ENCODE measurements at places on chromosomes 16 and 17.

DNA sequence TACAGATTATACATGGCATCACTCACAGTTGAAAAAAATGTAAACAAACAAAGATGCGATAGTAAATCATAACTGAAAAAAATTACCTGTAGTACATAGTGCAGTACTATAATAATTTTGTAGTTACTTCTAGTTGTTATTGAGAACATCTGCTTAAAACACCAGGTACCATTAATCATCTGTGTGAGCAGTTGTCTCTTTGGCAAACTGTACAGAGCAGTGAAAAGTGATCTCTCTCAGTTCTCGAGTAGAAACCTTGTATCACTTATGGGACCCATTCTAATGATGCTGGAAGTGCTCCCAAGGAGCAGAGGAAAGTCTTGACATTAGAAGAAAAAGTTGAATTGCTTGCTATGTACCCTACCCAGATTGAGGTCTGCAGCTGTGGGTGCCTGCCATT lies 8.9 kb upstream of the TENT4B start:
- no peak for DNase-seq

GRCh38 chr16:563072-563644 lies 3.0 kb downstream of the PRR35 start:
- DNase-seq: no peak

GRCh38 chr17:37742762-37743611 lies 1.9 kb downstream of the HNF1B start:
- no peak for DNase-seq

DNA sequence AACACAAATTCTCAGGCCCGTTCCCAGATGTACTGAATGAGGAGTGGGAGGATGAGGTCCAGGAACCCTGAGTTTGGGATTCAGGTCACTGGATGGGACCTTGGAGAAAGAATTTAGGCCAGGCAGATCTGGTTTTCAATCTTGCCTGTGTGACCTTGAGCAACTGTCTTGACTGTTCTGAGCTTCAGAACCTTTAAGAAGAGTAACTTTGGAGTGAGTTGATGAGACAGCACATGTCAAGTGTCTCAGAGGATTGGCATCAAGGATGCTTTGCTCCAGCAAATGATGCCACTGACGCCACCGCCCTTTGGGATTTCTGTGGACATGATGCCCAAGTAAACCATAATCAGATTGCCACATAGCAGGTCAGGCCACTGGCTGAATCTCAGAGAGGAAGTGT lies 56.2 kb upstream of the DNAJA2 start:
- no peak for DNase-seq

DNA sequence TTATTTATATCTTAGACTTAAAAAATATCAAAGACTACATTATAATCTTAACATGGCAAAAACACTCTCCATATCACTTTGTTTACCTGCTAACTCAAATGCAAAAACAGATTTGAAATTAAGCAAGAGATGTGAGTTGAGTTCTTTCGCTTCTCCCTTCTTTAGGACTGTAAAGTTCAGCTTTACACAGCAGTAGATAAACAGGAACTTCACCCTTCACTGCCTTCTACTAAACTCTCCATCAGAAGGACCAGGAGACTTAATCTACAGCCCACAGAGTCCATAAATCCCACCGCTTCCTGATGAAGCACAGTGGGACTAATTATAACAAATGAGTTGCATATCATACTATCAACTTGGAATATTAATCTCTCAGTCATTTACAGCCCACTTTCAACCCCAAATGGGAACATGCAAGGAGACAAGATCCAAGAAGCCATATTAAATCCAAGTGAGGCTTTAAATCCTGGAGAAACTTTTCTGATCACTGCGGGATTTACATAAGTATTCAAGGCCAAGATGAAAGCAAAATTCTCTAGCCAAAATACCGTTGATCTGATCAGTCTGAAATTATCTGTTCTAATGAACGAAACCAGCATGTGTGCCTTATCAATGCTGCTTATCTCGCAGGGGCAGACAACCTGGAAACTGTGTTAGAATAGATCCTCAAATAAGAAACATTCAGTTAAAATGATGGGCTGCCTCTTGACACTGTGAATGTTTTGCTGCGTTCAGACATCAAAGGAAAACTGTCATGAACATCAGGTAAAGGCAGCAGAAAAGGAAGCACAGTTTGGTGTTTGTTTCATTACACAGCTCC lies 1.6 kb downstream of the AMFR start:
- DNase-seq: no peak

- no peak for DNase-seq
Measured at GRCh38 chr16:12245088-12245920, 268.8 kb downstream of the SNX29 start.

GRCh38 chr17:33057564-33057963 lies 65.9 kb downstream of the SPACA3 start:
- peak; percentile 8 for DNase-seq

DNA sequence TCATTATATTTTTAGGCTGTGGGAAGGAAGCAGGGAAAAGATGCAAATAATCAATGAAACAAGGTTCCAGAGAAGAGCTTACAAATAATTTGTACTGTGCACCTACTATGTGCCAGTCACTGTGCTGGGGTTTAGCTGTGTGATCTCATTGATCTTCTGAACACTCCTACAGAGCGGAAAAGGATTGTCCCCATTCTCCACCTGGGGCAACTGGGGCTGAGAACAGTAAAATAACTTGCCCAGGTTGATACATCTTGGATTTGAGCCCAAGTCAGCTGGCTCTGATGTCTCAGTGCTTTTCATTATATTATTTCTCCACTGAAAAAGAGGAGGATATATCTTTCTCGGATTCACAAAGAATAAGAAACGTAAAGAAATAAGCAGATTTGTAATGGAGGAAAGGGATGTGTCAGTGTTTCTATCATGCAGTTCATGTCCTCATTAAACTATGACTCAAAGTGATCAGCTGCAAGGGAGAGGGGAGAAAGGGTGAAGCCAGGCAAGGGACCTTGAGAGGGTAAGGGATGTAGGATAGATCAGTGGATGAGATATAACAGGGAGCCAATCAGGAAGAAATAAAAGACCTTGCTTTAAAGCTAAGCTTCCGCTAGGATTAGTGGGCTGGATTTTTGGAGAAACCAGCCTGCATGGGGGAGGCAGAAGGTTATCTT lies 143.6 kb upstream of the NOL11 start:
- DNase-seq: no peak

- peak; percentile 83 for DNase-seq
Measured at GRCh38 chr16:2023092-2024031, 3.3 kb upstream of the NHERF2 start.

DNA sequence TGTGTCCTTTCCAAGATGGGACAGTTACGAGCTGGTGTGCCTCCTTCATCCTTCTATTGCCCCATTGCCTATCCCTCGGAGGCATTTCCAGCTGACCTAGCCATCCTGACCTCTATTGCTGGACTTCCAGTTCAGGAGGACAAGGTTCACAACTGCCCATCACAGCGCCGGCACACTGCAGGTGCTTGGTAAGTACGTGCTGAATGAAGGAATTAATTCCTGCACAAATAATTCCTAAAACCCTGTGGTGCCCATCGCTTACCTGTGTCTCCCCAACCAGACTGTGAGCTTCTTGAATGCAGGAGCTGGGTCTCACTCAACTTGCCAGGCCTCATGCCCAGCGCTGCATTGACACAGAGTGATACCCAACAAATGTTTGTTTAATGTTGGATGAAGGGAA lies 13.0 kb downstream of the ALOX15B start:
- no peak for DNase-seq

GRCh38 chr17:2406903-2407790 lies 6.3 kb upstream of the MNT start:
- peak; percentile 98 for DNase-seq

DNA sequence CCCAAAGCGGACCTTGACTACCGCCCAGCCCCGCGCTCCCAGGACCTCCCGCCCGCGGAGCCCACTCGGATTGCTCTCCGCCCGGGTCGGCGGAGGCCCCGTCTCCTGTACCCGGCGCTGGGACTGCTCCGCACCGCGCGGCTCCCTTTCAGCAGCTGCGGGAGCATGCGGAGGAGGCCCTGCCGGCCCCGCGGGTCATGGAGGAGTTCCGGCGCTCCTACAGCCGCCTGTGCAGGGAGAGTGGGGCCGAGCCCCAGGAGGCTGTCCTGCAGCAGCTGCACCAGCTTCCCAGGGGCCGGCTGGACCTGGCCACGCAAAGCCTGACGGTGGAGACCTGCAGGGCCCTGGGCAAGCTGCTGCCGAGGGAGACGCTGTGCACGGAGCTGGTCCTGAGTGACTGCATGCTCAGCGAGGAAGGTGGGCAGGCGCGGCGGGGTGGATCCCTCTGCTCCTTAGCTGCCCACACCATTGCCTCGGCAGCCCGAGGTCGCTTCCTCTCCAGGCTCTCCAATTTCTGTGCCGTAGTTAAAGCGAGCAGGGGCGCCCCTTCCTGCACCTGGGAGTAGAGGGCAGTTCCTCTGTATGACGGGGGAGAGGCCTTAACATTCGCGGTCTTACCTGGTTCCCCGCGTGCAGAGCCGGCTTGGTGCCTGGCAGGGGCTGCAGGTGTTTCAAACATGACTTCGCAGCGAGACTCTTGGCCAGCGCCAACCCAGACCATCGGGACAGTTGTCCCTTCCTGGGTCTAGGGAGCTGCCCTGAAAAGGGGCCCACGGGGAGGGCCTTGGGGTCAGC lies 539 bp downstream of the LRRC45 start:
- DNase-seq: no peak

GRCh38 chr17:21143695-21144094 lies 16.9 kb downstream of the DHRS7B start:
- no peak for DNase-seq

DNA sequence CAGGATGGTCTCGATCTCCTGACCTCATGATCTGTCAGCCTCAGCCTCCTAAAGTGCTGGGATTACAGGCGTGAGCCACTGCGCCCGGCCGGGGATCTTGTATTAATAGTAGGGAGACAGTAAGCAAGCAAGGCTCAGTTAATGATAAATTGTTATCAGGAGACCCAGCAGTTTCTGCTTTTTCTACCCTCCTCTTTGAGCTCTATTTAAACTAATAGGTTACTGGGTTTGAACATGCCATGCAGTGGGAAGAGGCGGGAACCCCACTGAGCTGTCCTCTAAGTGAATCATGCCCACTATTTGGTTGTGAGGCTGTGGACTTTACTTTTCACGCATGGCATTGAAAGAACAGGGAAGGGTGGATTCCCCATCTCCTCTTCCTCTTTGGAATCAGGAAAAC lies 223.9 kb downstream of the WWOX start:
- no peak for DNase-seq

- DNase-seq: peak; percentile 14
Measured at GRCh38 chr17:10234033-10234432, 35.6 kb upstream of the GAS7 start.

GRCh38 chr17:64085650-64086005 lies 44.3 kb downstream of the ERN1 start:
- DNase-seq: no peak

DNA sequence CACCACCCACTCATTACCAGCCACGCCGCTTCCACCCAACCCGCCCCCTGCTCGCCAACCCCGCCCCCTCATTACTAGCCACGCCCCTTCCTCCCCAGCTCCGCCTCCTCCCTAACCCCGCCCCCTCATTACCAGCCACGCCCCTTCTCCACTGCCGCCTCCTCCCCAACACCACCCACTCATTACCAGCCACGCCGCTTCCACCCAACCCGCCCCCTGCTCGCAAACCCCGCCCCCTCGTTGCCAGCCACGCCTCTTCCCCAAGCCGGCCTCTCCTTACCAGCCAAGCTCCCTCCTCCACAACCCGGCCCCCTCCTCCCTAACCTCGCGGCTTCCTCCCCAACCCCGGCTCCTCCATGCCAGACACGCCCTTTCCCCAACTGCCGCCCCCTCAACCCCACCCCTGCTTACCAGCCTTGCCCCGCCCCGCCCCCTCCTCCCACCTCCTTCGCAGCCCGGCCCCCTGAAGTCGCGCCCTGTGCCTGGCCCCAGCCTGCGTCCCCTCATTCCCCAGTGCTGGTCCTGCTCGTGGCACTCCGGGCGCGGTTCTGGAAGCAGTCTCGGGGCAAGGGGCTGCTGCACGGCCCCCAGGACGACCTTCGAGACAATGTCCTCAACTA lies 7.3 kb downstream of the SLC22A31 start:
- peak; percentile 78 for DNase-seq

GRCh38 chr16:47644661-47645060 lies 183.5 kb downstream of the PHKB start:
- DNase-seq: no peak

GRCh38 chr17:37301288-37301687 lies 74.5 kb upstream of the C17orf78 start:
- peak; percentile 65 for DNase-seq

GRCh38 chr16:47506800-47507199 lies 45.7 kb downstream of the PHKB start:
- DNase-seq: no peak

- DNase-seq: no peak
Measured at GRCh38 chr17:74555427-74555940, 9.6 kb upstream of the CD300C start.

DNA sequence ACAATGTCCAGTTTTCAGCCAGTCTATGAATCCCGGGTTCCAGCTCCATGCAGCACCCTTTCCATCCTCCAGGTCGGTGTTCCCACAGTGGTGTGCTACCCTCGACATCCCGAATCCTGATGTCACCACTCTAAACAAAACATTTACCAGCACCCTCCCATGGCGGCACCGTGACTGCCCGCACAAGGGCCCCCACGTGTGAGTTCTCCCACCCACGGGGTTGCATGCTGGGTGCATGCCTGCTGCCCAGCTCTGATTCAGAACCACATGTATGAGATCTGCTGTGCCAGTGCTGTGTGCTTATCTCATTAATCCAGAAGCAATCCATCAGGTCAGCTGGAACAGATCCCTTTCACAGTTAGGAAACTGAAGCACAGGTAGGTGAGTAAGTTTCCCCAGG lies 57.4 kb downstream of the C16orf78 start:
- no peak for DNase-seq

- no peak for DNase-seq
Measured at GRCh38 chr16:72468582-72468981, 296.6 kb upstream of the PMFBP1 start.

DNA sequence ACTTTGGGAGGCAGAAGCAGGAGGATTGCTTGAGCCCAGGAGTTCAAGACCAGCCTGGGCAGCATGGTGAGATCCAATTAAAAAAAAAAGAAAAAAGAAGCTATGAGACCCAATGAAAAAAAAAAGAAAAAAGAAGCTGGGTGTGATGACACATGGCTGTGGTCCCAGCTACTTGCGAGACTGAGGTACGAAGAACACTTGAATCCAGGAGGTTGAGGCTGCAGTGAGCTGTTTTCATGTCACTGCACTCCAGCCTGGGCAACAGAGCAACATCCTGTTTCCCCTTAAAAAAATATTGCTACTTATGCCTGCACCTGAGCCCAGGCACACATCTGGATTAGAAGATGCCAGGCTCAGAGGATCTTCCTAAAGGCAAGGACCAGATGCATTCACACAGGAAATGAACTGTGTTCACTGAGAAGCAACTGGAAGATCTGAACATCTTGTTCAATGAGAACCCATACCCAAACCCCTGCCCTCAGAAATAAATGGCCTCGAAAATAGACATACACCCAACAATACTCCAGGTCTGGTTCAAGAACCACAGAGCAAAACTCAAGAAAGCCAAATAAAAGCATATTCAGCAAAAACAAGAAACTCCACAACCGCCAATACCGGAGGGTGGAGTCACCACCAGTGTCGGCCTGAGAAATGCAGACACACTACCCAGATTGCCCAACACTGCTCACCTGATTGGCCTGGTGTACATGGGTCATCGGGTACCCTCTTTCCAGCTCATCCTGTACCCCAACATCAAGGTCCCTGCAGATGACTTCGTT lies 4.4 kb downstream of the RNF135 start:
- DNase-seq: no peak

All from epithelial cell of esophagus (primary cell).